ENCODE measurements at places on chromosomes 12 and 14.

DNA sequence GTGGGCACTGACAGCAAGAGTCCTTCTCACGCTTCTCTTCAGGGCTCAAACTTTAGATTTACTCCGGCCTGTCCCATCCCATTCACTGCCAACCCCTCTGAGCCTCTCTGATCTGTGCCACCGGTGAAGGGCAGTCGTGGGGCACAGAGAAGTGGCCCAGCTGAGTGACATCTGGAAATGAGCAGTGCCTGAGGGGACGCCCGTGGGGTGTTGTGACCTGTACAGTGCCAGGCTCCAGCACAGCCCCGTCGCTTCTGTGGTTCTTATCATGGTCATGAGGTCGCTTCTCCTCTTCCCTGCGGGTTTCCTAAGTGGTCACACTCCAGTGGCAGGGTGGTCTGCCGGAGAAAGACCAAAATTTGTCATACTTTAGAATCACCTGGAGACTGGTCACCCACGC, 4.1 kb downstream of the BDKRB2 start:
- no peak for DNase-seq

DNA sequence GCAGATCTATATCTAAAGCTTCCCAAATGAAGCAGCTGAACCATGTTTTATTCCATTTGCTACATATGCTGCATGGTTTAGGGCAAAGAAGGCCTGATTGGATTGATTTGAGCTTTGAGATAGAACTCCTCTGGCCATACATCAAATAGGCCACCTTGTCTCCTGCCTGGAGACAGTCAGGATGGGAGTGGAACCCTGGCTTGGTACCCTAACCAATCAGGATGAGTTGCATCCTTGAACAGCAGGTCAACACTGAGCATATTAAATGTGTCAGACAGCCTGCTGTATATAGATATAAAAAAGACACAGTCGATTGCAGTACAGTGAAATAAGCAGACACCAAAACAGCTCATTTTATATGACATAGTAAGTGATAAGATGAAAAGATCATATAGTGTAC, 291.7 kb downstream of the NUAK1 start:
- DNase-seq, result no peak

DNA sequence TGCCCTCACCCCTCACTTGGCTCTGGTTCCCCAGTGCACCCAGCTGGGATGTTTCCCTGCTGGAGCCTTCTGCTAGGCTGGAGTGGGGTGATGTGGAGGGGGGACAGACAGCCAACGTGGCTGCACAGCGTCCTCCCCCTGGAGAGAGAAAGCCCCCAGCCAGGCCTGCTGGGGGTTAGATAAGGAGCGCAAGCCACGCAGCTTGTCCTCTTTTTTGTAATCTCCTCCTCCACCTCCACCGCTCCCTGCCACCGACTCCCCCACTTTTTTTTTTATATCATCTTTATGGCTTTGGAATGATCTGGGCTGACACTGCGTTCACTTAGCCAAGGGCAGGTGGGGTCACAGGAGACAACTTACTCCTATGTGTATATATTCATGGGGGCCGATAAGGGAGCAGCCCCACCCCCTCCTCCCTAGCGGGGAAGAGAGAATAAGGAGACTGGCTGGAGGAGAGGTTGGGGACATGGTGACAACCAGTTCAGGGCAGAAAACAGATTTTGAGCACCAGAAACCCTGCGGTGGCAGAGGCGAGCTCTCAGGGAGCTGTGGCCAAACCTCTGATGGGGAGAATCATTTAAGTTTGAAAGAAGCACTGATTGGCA, 169.9 kb upstream of the LHX5 start:
- DNase-seq, result no peak

DNA sequence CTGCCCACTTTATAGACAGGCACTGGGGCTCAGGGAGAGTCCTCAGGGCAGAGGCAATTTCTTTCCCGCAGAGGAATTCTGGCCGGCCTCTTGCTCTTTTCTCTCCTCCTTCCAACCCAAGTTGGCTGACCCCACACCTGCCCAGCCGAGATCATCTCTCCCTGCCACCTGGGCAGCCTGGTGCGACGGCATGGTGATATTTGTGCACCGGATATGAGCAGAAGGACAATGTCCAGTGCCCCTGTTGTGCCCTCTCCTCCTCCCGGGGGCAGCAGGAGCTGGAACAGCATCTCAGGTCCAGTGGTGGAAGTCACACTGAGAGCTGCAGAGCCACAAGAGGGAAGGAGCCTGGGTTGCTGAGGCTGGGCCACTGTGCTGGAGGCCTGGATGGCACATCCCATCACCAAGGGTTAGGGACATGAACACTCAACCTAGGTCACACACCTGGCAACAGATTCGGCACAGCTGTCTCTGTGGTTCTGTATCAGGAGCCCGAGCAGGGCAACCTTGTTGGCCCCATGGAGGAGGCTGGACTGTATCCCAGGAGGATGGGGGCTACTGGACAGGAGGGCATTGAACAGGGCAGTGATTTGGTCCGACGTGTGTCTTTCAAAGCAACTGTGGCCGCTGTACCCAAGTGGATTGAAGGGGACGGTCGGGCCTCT, 57.7 kb upstream of the DIO3 start:
- DNase-seq, result no peak

GRCh38 chr14:85332401-85332800, 197.5 kb upstream of the FLRT2 start:
- DNase-seq, result no peak

GRCh38 chr14:99755629-99756603, 37.3 kb upstream of the EML1 start:
- DNase-seq, result peak; percentile 95

DNA sequence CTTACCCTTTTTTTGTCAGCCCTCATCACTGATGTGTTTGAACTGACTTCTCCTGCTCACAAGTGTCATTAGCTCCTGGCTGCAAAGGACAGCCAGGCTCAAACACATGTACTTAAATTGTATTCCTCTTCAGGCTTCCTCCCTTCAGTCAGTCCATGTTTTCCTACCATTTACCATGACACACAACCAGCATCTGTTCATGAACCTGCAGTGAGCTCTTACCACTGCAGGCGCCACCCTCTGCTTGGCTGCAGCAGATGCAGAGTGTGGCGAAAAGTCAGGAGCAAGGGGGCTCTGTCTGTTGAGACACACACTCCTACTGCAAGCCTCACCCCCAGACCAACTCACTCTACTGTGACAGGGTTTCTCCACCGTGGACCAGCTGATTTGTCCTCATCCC, 70.2 kb downstream of the TSPAN11 start:
- DNase-seq, result no peak

DNA sequence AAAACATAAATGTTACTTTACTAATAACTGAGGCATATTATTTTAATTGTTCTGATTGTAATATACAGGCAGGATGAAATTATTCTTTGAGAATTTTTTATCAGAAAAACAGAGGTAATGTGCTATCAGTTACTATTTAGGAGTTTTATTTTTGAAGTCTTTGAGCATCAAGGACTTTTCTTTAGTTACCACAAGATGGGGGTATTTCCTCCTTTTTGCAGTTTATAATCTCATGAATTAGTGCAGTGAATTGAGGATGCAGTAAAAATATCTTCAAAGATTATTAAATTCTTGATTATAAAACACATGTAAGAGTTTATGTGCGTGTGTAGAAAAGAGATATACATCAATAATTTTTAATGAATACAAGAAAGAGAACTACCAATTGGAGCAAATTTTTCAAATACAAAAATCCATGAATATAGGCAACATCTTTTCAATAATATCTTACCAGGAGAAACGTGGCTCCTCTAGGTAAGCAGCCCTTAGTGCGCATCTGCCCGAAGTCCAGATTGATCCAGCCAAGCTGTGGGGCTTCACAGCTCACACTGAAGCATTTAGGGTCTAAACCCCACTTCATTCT, 71.6 kb downstream of the ERGIC2 start:
- DNase-seq, result no peak

All from MG63 (cell line).